Temporal lobe (tissue), 4 donors: ENCODE measurements at places on chromosomes 16 and 17. TPM values are rescaled to one million over a fixed set of nuclear protein-coding genes. Genes with fewer than 3 reads are reported as not detected.

SDR42E2 gene
- under 0.01 TPM for total RNA-seq

FSCN2 gene
- 3.4 TPM for total RNA-seq

NTN1 gene
- total RNA-seq: 4.4 TPM

CLEC10A gene
- total RNA-seq: not detected

VMO1 gene
- total RNA-seq: 0.25 TPM

PTGES3L gene
- total RNA-seq: 1.5 TPM

TMEM107 gene
- 11.6 TPM for total RNA-seq
